CD4-positive, alpha-beta T cell treated with Interleukin-21 for 1 hour (primary cell): ENCODE measurements at places on chromosomes 7 and 10.

DNA sequence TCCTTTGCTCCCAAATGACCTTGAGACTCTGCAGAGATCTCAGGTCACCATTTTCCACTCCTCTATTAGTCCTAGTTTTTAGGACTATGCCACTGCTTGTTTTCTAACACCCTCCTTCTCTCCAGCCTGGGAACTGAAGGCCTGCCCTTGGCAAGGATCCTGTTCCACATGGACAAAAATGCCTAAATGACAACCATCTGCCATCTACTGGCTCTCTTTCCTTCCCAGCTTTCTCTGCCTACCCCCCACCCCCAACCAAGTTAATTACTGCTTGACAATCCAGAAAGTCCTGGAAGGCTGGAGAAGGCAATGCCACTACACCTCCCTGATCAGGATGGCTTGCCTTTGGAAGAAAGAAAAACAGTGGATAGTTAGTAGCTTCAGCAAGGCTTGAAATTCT lies 44.8 kb upstream of the SP8 start:
- no peak for DNase-seq

DNA sequence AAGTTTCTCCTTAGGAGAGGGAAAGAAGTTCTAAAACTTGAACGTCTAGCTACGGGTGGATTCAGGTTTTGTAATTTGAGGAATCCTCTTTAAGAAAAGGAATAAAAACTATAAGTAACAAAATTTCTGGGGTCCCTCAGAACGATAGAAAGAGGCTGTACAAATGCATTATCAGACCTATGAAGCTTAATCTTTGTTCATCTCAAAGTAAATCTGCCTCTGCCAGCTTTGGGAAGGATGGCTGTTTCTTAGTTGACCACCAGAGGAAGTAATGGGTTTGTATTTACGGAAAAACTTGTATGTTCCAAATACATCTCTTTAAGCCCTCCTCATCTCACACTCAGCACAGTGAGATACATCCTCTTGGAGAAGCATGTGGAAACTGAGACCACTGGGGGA lies 864 bp downstream of the PSTK start:
- DNase-seq, result no peak

GRCh38 chr10:73506491-73506890 lies 10.7 kb upstream of the PPP3CB start:
- no peak for DNase-seq

DNA sequence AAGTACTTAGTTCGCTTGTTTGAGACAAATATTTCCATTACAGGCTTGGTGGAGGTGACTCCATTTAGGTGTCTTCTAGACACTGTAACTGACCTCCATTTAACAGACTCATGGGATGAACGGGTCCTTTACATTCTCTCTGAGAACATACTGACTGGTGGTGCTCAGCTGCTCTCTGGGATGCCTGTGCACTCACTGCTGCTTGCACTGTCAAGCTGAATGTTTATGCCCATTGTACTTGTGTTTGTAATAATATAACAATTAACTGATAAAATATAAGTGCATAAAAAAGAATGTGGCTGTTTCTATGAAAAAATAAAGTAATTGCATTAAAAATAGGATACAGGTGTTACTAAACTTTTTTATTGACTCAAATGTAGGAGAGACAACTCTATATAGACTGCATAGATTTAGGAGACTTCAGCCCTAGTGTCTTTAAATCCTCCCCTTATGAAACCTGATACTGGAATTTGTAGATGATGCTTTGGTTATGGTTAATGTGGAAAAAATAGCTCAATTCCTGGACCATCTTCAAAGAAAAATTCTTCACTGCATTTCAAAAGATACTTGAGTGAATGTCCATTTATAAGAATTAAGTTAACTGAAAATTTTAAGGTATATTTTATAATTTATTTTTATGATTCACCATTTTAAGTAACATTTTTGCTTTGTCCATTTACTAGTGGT lies 85.4 kb downstream of the CDK14 start:
- no peak for DNase-seq
